ENCODE measurements at places on chromosomes 7 and 10.

GRCh38 chr7:158399762-158400161 is 187.9 kb downstream of the PTPRN2 start:
- no peak for DNase-seq

- no peak for DNase-seq
Observed at GRCh38 chr7:46321556-46322205, 400.6 kb upstream of the IGFBP3 start.

GRCh38 chr10:127148933-127149220 is 47.5 kb downstream of the INSYN2A start:
- peak; percentile 86 for DNase-seq

DNA sequence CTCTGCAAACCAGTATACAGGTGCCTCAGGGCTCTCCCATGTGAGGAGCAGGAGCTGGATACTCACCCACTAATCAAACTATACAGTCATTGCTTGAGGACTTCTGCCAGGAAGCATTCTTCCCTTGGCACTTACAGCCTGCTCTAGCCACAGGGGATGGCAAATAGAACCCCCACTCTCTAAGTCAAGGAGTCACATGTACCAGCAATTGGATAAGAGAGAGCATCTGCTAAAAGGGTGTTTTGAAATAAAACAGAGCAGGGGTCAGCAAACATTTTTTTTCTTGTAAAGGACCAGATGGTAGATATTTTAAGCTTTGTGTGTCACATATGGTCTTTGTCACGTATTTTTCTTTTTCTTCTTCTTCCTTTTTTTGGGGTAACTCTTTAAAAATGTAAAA is 865.2 kb upstream of the GHITM start:
- peak; percentile 2 for DNase-seq

DNA sequence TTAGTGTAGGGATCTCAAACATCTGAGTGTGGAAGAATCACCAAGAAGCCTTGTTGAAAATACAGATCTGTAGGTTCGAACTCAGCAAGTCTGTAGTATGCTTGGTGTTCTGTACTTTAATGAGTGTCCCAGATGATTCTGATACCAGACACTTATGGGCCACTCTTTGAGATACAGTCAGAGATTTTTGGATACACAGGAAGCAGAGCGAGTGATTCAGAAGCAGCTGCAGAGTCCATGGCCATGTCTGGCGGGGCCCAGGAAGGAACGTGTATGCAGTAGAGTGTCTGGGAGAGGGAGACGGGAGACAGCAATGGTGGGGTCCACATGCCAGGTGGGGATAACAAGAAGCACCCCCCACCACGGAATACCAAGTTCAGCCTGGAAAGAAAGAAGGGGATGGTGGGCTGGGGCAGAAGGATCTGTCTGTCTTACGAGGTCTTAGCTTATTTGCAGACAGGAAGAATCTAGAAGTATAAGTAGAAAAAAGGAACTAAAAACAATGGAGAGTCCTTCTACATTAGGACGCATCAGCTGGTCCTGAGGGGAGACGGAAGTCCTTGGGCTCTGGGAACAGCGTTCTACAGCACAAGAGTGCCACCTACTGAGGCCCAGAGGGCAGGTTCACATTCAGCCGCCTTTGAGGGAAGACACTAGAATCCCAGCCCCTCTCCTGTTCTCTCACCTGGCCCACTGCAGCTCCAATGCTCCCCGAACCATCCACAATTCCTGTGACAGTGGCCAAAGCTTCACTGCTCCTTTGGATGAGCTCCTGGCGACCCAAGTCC is 55.4 kb downstream of the SLC37A3 start:
- DNase-seq, result peak; percentile 6

- DNase-seq, result no peak
Observed at GRCh38 chr7:157423886-157424565, 87.2 kb downstream of the DNAJB6 start.

DNA sequence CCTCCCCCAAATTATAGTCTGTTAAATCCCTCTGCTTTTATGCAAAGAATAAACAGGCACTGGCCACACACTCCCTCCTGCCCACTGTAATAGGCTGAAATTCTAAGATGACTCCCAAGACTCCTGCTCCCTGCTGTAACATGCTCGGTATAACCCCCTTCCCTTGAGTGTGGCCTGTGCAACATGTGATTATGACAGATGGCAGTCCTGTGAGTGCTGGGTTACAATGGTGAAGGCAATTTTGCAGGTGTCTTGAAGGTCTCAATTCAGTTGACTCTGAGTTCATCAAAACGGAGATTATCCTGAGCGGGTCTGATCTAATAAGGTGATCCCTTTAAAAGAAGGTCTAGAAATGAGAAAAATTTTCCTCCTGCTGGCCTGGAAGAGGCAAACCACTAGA is 55.9 kb downstream of the CREB3L2 start:
- DNase-seq, result no peak

DNA sequence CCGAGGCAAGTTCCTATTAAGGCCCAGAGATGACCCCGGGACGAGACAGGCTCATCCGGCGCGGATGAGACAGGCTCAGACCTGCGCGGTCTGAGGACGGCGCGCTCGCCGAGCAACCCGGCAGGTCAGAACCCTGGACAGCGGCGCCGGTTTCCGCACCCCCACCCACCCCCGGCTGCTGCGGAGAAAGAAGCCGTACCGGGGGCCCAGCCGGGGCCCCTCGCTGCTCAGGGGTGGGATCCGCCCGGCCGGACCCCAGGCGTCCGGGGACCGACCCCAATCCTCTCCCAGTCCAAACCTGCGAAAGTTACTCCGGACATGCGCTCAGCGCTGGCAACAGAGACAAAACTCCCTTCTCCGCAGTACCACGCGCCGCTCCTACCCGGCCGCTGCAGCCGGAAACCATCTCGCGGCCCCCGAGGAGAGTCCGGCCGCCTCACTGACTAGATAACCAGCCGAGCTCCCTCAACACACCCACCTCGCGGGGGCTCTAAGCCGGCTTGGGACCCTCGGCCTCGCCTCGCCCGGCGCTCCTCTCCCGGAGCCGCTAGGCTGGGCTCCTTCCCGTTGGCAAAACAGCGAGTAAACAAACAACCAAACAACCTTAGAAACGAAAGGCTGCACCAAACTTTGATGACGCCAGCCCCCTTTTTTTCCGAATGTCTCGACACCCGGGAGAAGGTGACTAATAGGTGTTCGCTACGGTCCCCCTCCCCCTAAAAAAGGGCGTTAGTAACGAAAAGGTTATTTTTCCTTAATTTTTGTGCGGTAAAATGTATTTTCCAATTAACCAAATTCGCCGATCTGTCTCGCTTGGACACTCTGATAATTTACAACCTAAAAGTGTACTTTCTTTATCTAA is 2.3 kb upstream of the DRGX start:
- peak; percentile 57 for DNase-seq

- DNase-seq, result no peak
Observed at GRCh38 chr7:137097111-137097510, 228.7 kb downstream of the CHRM2 start.

- DNase-seq, result no peak
Observed at GRCh38 chr7:39825401-39825980, 124.6 kb upstream of the CDK13 start.

- DNase-seq, result no peak
Observed at GRCh38 chr10:6399231-6399741, 180.8 kb downstream of the PRKCQ start.

DNA sequence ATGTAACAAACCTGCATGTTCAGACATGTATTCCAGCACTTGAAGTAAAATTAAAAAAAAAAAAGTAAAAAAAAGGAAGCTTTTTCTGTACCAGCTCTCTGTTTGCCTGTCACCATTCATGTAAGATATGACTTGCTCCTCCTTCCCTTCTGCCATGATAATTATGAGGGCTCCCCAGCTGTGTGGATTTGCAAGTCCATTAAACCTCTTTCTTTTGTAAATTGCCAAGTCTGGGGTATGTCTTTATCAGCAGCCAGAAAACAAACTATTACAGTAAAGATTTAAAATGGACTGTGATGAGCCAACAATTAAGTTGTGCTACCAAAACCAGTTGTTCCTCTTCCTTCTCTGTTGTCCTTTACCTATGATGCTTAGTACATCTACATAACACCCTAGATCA is 619.6 kb downstream of the ARL4A start:
- DNase-seq, result no peak

DNA sequence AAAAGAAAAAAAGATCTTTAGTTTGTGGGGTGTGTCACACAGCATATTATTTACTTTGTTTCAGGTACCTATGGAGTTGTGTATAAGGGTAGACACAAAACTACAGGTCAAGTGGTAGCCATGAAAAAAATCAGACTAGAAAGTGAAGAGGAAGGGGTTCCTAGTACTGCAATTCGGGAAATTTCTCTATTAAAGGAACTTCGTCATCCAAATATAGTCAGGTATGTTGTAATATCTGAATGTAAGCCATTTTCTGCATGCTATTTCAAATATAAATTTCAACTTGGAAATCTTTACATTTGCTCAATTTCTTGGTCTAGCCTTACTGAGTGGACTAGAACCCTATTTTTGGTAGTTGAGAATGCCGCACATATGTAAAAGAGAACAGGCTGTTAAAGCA is 6.4 kb downstream of the CDK1 start:
- no peak for DNase-seq

DNA sequence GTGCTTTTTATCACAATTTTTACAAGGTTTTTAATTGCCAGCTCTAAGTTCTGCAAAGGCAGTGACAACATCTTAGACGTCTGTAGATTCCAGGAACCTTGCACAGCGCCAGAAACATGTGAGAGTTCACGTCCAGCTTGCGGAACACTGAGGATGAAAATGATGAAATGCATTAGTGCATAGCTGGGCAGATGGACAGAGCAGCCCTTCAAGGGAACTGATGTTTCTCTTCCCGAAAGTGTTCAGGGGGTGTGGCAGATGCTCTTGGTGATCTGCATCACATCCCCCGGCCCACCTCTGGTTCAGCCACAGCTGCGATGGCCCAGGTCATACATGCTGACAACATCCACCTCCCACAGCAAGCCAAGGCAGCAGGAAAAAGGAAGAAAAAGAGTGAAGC is 40.9 kb downstream of the ITIH5 start:
- no peak for DNase-seq

DNA sequence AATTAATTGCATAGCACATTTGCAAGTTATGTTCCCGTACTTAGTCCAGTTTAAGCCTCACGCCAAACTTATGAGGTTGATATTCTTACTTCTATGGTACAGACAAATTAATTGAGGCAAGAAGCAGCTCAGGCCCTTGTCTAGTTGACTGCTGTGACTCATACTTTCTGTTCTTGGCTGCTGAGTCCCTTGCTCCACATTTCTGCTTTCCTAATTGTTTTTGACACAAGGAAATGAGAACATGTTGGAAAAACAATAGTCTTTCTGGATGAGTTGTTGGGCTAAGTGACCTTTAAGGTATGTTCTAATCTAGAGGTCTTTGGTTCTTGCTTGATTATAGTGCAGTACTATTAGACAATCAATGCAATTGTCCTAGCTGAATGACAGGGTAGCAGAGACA is 331.8 kb downstream of the NRG3 start:
- DNase-seq, result no peak

DNA sequence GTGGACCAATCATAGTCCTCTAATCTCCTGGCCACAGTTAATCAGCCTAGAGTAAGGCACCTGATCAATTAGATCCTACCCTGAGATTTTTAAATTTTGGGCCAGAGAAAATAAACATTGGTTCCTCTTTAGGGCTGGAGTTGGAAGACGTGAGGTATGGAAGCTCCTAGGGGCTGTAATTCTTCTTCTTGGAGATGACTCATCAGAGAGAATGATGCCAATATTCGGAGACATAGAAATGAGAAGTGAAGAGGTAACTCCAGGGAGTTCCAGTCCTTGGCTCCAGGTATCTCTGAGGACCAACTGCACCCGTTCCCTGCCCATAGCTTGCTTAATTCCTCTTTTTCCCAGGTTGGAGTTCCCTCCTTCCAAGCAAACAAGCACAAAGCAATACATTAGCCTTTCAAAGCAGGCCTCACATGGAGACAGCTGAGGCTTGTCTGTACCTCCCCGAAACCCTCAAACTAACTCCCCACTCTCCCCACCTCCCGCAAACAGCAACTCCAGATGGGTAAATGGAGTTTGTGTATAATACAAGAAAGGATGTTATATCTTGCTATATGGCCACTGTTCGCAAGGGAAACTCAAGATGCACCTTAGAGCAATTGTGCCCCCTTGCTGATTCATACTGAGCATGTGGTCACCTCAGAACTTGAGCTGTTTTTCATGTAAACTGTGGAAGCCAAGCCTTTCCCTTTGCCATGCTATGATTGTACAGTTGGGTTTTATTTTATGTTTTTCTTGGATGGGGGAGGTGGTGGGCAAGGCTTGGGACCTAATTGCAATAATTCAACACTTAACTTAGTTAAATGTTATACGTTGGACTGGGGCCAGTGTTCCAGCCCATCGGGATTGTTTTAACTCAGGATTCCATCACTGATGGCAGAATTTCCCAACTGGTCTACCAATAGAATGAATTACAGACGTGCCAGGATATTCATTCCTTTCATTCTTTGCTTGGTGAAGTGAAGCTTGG is 29.3 kb downstream of the PIK3AP1 start:
- no peak for DNase-seq

- peak; percentile 15 for DNase-seq
Observed at GRCh38 chr10:60203993-60204618, 185.6 kb downstream of the ANK3 start.

DNA sequence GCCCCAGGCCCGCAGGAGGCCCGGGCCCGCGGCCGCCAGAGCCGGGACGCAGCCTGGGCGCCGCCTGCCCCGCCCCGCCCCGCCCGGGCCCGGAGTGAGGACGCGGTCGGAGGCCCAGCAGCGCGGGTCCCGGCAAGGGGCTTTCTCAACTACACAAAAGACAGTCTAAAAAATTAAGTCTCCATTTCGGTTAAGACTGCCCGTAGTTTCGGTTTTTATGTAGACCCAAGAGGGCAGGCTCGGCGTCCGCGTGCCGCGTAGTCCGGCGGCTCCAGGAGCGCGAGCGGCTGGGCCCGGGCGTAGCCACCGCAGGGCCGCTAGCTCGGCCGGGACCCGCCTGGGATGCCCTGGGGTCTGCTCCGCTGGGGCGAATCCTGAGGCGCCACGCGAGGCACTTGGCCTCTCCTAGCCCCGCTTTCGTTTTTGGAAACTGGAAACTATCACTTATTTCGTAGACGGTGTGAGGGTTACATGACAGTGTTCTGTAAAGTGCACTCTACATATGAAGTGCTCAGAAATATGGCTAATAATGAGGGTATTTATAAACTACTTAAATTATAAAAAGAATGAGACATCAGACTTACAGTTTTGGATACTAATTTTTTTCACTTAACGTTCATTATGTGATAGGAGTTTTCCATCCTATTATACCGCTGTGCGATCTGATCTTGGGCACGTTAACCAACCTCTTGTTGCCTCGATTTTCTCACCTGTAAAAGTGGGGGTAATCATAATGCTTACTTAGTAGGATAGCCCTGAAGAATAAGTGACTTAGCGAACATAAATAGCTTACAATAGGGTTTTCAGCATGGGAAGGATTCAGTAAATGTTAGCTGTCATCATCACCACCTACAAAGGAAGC is 573 bp downstream of the BLVRA start:
- DNase-seq, result peak; percentile 39

DNA sequence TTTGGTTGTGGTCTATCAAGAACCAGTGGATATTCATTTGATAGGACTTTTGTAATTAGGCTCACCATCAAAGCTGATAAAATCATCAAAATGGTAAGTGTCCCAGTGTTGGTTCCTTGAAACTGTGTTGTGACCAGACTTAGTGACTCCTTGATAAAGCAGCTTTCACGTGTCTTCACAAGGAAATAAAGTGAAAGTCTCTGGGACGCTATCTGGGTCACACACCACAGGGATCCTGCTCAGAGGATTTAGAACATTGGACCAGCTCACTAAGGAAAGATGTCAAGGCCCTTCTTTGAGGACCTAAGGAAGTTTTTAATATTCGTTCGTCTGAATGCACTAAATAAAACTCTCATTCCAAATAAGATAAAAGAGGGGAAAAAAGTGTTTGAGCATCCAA is 193.1 kb downstream of the RNLS start:
- no peak for DNase-seq

GRCh38 chr7:115582956-115583355 is 447.6 kb downstream of the TFEC start:
- DNase-seq, result no peak
